ENCODE measurements at places on chromosomes 1 and 21.

DNA sequence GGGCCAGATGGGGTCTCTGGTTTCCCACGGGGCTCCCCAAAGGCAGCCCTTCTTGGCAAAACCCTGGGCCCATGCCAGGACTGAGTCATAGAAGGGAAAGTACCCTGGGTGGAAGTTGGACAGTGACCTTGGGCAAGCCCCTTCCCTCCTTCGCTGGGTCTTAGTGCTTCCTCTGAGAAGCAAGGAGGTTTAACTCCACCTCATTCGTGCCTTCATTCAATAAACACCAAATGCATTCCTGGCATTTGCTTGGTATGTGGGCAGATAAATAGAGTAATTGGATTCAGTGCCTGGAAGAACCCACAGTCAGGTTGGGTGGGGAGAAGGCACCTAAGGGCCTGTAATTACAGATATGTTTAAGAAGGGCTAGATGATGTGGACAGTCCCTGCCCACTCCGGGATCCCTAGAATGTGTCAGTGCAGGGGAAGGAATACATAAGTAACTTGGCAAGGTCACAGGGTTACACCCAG, 36.3 kb upstream of the CITED4 start:
- no peak for DNase-seq

GRCh38 chr1:31639543-31639942, 5.1 kb downstream of the PEF1 start:
- DNase-seq, result no peak

DNA sequence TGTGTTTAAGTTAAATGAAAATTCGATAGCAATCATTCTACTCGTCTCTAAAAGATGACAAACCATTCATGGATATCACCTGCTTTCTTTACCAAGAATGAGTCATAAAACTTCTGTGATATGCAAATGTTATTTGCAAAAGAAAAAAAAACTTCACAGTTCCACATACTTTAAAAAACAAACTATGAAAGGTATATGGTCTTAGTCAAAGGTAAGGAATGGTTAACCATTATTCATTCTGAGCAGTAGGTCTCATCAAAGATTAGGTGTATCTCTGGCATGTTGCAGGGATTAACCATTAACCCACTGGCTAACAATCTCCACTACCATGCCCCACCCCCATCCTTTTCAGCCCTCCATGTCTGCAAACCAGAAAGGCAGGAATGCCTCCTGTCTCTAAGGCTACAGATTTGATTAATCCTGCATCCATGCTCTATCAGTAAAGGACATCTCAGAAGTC, 44.4 kb downstream of the PTPN14 start:
- DNase-seq, result no peak

DNA sequence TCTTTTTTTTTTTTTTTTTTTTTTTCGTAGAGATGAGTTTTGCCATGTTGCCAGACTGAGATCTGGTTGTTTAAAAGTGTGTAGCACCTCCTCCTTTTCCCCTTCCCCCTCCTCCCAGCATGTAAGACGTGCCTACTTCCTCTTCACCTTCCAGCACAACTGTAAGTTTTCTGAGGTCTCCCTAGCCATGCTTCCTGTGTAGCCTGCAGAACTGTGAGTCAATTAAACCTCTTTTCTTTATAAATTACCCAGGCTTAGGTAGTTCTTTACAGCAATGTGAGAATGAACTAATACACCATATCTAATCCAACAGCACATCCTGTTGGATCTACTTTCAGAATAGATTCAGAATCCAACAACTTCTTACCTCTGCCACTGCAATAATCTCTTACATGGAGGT, 111.1 kb downstream of the CLIC6 start:
- DNase-seq, result no peak

DNA sequence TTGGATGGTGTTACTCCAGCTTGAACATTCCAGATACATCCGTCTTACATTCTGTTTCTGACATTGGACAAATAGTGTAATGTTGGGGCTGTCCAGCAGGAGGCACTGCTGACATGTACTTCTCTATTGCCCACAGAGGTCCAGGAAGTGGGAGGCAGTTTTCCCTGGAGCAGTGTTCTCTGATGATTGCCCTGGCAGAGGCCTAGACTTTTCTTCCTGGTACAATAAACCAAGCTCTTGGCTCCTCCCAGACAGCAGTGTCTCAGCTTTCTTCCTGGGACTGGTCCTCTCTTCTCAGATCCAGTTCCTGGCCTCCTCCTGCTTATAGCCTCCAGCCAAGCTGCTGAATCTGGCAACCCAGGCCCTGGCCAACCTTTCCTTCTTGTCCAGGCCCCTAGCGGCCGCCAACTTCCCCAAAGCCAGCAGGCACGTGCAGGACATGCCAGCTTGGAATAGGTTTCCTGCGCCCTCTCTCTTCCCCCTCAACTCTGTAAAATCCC, 14.9 kb upstream of the IFNLR1 start:
- DNase-seq, result peak; percentile 50

GRCh38 chr1:101356013-101356412, 119.2 kb downstream of the S1PR1 start:
- no peak for DNase-seq

DNA sequence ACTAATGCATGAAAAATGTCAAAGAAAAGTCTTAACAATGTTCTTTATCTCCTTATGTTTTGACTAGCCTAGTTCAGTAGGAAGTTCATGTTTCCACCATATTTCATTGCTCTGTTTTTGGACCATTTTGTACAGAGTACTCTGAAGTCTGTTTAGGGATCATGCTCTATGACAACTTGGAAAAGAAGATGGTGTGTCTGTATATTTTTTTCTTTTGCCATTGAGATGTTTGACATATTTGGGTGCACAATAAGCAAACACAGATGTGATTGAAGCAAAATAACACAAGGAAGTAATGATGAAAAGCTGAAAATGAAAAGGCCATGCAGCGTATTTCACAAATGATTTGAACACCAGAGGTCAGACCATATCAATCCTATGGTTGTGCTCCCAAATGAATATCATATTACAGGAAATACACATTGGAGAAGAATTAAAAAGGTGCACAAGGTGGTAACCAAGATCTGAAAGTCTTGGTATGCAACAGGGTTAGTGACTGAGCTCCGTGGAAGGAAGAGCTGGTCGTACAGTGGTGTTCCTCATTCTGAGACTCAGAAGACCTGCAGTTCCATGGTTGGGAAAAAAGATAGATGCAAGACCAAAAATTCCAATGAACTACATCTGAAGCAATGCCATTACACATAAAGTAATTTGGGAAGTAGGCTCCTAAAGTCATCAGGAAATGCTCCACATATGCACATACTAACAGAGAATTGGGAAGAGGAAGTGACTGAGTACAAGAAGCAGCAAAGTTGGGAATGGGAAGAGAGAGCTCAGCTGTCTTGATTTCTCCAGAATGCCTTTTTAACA, 463.5 kb downstream of the LMO4 start:
- no peak for DNase-seq

DNA sequence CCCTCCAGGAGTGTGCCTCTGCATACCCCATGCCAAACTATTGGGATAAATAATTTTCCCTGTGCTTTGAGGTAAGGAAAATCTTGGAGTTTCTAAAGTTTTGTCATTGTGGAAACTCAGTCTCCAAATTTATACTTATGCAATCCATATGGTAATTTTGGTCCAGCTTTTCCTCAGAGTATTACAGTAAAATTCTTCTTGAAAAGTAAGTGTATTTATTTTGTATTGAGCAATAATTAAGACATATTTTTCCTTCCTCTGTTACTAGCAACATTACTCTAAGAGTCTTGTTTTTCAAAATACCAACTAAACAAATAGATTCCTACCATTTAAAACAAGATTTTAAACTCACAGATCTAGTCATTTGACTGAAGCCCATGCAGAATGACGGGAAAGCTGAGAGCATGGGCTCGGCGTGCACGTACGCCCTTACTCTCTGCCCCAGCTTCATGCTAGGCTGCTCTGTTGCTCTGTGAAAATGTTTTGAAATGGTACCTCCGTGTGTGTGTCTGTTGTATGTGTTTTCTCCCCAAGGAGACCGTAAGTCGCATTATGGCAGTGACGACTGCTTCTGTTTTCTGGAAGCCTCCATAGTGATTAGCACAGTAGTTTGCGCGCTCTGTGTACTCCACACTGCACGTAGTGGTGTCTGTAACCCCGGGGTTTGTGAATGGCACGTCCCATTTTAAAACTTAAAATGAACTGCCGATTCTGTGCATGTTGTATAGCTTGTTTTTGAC, 165.3 kb downstream of the SDCCAG8 start:
- peak; percentile 31 for DNase-seq

DNA sequence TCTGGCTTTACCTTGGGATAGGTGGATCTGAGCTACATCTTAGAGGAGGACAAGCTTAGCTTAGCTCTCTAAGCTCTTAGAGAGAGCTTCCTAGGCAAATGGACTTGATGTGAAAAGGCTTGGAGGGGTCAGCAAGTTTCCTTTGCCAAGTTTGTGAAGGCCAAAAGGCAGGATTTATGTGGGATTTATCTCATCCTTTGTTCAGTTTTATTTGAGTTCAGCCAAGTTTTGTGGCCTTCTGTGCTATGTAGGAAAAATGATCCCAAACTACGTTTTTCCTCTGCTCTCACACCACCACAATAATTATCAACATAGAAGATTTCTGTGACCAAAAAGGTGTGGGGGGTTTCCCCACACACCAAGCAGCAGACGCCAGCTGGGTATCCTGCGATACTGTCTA, 26.0 kb upstream of the RNF11 start:
- DNase-seq, result no peak

GRCh38 chr1:150548632-150549495, at the start of gene ADAMTSL4:
TSS of gene ADAMTSL4 (plus strand) at chr1:150549408. CDS start at chr1:150552289, 2,881 bp downstream.
- DNase-seq, result peak; percentile 70

DNA sequence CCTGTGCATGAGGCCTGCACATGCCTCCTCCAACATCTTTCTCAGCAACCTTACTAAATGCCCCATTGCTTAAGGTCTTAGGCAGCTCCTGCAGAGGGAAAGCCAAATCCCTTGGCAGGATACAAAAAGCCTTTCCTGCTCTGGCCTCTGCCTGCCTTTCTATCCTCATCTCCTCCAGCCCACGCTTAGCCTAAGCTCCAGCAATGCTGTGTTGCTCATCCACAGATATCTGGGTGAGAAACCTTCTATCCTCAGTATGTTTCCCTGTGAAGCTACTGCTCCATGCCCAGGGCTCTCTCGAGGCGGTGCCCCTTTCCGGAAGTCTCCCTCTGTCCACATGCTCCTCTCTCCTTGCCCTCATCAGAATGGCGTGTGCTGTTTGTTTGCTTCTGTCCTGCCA, 37.0 kb upstream of the CCSAP start:
- DNase-seq, result no peak

DNA sequence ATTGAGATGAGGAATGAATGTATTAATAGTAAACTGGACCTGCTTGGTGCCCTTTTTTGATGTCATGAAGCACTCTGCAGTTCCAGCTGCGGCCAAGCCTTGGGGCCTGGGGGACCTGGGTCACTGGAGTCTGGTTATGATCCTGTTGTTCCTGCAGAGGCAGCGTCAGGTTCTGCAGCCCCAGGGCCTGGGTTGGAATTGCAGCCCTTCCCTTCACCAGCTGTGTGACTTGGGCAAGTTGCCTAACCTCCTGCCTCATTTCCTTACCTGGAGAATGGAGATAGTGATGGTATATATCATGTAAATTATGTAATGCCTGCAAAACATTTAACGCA, 9.1 kb upstream of the ATP5PO start:
- peak; percentile 41 for DNase-seq

GRCh38 chr1:109821221-109821669, 57.5 kb upstream of the EPS8L3 start:
- DNase-seq, result no peak

DNA sequence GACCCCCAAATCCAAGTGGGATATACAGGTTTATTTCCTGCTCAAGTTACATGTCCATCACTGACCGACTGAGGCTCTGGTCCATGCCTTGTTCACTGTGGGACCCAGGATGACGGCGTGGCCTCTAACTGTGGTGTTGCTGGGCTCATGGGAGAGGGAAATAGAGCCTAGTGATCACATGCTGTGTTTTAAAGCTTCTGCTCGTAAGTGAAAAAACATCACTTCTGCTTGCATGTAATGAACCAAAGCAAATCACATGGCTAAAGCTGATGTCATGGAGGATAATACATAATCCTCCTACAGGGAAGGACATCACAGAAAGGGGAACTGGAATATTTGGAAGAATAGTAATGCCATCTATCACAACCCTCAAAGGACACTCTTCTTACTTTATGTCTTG, 107.6 kb downstream of the FASLG start:
- DNase-seq, result no peak

DNA sequence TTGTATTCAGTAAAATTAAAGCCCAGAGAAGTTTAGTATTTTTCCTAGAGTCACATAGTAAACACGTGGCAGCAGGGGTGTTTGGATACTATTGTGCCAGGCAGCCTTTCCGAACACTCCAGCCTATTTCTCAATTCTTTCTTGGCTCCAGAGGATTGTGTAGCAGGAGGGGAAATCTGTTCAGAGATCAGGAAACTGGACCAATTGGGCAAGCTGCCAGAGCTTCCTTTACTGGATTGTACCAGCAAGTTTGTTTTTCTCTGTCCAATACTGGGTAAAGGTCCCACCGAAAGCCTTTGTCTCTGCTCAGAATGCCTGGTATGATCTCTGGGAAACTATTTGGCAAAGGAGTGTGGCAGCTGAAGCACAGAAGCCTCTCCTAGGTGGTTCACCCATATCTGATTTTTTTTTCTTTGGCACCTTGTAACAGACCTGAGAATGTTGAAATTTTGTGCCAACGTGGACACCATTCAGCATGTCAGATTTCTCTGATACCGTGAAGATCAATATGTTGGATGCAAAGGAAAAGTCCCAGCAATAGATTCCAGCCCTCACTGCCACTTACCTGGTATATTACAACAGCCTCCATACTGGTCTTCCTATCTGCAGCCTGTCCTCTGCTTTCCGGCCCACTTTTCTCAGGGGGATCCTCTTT, 126.2 kb downstream of the FGGY start:
- peak; percentile 18 for DNase-seq

- DNase-seq, result no peak
These were observed 185.7 kb upstream of the VAMP3 start for GRCh38 chr1:7585216-7585907.

GRCh38 chr1:71080230-71080738, 551 bp downstream of the ZRANB2 start:
- DNase-seq, result no peak

GRCh38 chr1:163093579-163093978, 24.4 kb downstream of the RGS4 start:
- no peak for DNase-seq
